Progenitor cell of endocrine pancreas (in vitro differentiated cells): ENCODE measurements at places on chromosomes 7 and 10. TPM values are rescaled to one million over a fixed set of nuclear protein-coding genes. Genes with fewer than 3 reads are reported as not detected.
A peak's percentile ranks its signal among the peaks of the same experiment; 100 is the strongest.

The ZNF722 gene
- total RNA-seq = not detected in 2 replicates

The PGAM2 gene
- total RNA-seq = 1.8 and 2.5 TPM in 2 replicates

The SVOPL gene
- total RNA-seq = 1.4 TPM in 2 replicates

The WNT8B gene
- 2.8 and 3.1 TPM in 2 replicates for total RNA-seq

The RGR gene
- total RNA-seq = not detected in 2 replicates

The NPY4R2 gene
- not detected in 2 replicates for total RNA-seq

The GRM3 gene
- total RNA-seq = 0.98 and 1.4 TPM in 2 replicates

GRCh38 chr7:111842491-111842890 is 280.2 kb upstream of the IMMP2L start:
- H3K36me3 ChIP-seq = peaks cover 29% of the 10 kb centered on the region
- no peak overlapping the region for H3K4me3 ChIP-seq
- peak overlapping the region; percentile 23 for H3K27ac ChIP-seq
- no peaks in the 10 kb centered on the region for H3K27me3 ChIP-seq
- H3K4me1 ChIP-seq = peaks cover 19% of the 10 kb centered on the region
- DNase-seq = no peak

DNA sequence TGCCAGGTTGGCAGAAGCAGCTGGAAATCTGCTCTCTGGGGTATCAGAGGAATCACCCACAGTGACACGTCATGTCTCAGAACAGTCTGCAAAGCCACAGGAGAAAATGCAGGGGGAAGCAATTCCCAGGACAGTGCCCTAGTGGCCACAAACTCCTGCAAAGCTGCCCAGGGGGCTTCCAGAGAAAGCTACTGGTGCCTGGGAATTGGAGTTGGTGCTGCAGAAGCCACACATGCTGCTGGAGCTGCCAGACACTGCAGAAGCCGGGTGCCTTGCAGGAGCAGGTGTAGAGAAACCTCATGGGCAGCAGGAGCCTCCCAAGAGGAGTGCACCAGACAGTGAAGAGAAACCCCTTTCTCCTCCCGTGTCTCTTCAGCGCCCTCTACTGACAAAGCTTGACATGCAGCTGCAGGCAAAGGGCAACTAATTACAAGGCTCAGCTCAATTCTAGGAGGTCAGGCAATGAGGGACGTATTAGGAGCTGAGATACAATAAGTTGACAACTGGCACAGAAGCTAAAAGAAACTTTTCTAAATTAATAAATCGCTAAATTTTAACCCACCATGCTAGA is 30.2 kb upstream of the NUB1 start:
- no peak overlapping the region for H3K4me3 ChIP-seq
- no peak overlapping the region for H3K27ac ChIP-seq

DNA sequence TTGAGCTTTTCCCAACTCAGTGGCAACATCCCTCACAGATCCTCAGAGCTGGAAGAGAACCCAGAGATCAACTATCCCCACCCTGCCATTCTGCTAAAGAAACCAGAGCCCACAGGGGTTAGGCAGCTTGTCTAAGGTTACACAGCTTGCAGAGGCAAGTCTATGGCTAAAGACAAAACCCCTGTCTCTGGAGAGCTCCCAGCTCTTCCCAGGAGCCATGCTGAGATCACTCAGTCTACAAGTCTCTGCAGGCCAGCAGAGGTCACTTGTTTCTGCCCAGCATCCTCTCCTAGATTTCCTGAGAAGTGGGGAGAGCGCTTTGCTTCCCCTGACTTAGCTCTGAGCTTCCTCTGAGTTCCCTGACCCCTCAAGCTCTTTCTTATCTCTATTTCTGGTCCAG is 28.5 kb upstream of the LOXL4 start:
- no peak overlapping the region for H3K4me3 ChIP-seq
- H3K4me1 ChIP-seq = no peaks in the 10 kb centered on the region
- peaks cover 31% of the 10 kb centered on the region for H3K27me3 ChIP-seq
- no peak for DNase-seq

- H3K4me3 ChIP-seq = no peak overlapping the region
- H3K4me1 ChIP-seq = no peaks in the 10 kb centered on the region
- peaks cover 7% of the 10 kb centered on the region for H3K36me3 ChIP-seq
- no peaks in the 10 kb centered on the region for H3K27me3 ChIP-seq
- DNase-seq = no peak
- H3K27ac ChIP-seq = no peak overlapping the region
Measured at GRCh38 chr10:7159517-7159916, 251.3 kb downstream of the SFMBT2 start.

DNA sequence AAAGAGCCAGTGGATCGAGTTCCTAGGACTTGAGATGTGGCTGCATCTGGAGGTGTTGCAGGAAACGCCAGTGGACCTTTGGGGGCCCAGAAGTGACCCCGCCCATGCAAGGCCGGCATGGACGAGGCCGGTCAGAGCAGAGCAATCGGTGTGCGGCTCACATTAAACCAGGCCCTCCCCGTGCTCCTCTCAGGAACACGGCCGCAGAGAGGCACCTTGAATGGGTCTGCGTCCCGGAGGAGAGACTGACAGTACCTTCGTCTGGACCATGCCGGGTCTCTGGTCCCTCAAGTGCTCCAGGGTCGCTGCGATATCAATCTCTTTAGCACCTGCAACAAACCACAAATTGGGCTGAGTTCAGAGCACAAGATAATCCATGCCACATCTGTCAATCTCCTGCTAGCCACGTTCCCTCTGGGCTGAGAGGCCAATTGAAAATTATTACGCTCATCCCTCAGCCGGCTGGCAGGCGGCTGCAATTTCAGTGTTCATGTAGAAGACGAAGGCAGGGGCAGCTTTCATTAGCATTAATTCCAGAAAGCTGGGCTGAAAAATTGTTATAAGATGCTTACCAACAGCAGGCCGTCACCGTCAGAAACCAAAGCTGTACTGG is 212.0 kb downstream of the DNAJB6 start:
- no peak overlapping the region for H3K4me3 ChIP-seq
- no peaks in the 10 kb centered on the region for H3K36me3 ChIP-seq
- H3K4me1 ChIP-seq = no peaks in the 10 kb centered on the region
- no peak for DNase-seq

- peaks cover 9% of the 10 kb centered on the region for H3K27me3 ChIP-seq
- H3K4me3 ChIP-seq = no peak overlapping the region
- H3K4me1 ChIP-seq = no peaks in the 10 kb centered on the region
Measured at GRCh38 chr10:85611093-85611740, 755.4 kb downstream of the GRID1 start.

DNA sequence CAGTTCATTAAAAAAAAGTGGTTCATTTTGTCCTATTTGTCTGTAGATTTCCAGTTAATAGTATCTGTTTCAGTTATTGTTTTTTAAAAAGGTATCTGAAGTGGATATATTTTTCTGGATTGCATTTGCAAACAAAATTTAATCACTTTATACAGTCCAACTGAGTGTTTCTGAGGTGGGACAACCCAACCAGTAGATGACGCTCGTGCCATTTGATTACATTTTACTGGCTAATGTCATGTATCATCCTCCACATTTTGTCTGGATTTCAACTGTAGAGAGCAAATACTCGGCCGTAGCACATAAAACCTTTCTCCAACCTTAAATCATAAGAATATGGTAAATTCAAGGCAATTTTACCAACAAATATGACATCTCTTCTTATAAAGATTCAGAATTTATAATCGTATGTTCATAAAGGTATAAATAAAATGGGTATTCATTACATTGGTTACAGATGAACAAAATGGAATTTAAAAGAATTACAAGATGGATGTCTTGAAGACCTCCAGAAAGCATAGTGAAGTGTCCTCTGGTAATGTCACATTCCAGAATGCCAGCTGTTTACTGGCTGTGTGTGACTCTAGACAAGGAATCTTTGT is 789.0 kb downstream of the PHTF2 start:
- H3K27ac ChIP-seq = no peak overlapping the region
- no peak for DNase-seq
- no peaks in the 10 kb centered on the region for H3K36me3 ChIP-seq
- H3K4me1 ChIP-seq = peaks cover 2% of the 10 kb centered on the region
- no peak overlapping the region for H3K4me3 ChIP-seq

- H3K27ac ChIP-seq = no peak overlapping the region
- H3K27me3 ChIP-seq = peaks cover 40% of the 10 kb centered on the region
- no peaks in the 10 kb centered on the region for H3K36me3 ChIP-seq
- peaks cover 1% of the 10 kb centered on the region for H3K4me1 ChIP-seq
Measured at GRCh38 chr10:46330894-46331293, 44.1 kb downstream of the ANTXRL start.

GRCh38 chr7:101817471-101818286 is at the start of gene CUX1:
CUX1 (plus strand) TSS chr7:101817626; CDS start chr7:101817640, 14 bp downstream.
- H3K36me3 ChIP-seq = no peaks in the 10 kb centered on the region
- peaks cover 39% of the 10 kb centered on the region for H3K4me1 ChIP-seq
- H3K27me3 ChIP-seq = peaks cover 19% of the 10 kb centered on the region

GRCh38 chr10:58577437-58577777 is 64.7 kb downstream of the BICC1 start:
- H3K27me3 ChIP-seq = peaks cover 19% of the 10 kb centered on the region
- no peak overlapping the region for H3K27ac ChIP-seq
- H3K4me1 ChIP-seq = peaks cover 9% of the 10 kb centered on the region

DNA sequence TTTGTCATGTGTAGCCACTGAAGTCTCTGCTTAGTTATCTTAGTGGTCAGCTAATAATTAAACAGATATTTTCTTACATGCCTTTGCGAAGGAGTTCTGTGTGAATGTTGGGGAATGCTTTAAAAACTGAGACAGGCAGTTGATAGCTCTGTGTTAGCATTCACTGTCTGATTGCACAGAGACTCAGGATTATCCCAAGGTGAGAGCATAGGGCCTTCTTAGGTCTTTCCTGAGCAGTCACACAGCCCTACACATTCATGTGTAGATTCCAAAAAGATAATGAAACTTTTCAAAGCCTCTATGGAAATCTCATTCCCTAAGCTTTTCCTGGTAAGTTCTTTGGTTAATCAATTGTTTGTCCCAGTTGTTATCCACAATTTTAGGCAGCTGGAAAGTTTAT is 67.7 kb downstream of the CASD1 start:
- H3K27me3 ChIP-seq = no peaks in the 10 kb centered on the region
- H3K4me1 ChIP-seq = peaks cover 5% of the 10 kb centered on the region
- peaks cover 58% of the 10 kb centered on the region for H3K36me3 ChIP-seq

GRCh38 chr7:95411036-95411435 is 14.9 kb upstream of the PON3 start:
- peaks cover 14% of the 10 kb centered on the region for H3K4me1 ChIP-seq
- no peaks in the 10 kb centered on the region for H3K27me3 ChIP-seq
- no peak overlapping the region for H3K4me3 ChIP-seq
- peaks cover 29% of the 10 kb centered on the region for H3K36me3 ChIP-seq
- H3K27ac ChIP-seq = no peak overlapping the region
- no peak for DNase-seq

- H3K36me3 ChIP-seq = peaks cover 2% of the 10 kb centered on the region
- H3K27ac ChIP-seq = no peak overlapping the region
- H3K27me3 ChIP-seq = no peaks in the 10 kb centered on the region
Measured at GRCh38 chr10:115164220-115164619, 71.1 kb downstream of the ATRNL1 start.

GRCh38 chr10:86872757-86873156 is 84.7 kb downstream of the MMRN2 start:
- H3K27ac ChIP-seq = peak overlapping the region; percentile 39
- DNase-seq = no peak
- peaks cover 19% of the 10 kb centered on the region for H3K4me1 ChIP-seq
- H3K4me3 ChIP-seq = no peak overlapping the region
- H3K27me3 ChIP-seq = no peaks in the 10 kb centered on the region
- H3K36me3 ChIP-seq = peaks cover 5% of the 10 kb centered on the region
